ENCODE measurements at places on chromosomes 6 and 20.

DNA sequence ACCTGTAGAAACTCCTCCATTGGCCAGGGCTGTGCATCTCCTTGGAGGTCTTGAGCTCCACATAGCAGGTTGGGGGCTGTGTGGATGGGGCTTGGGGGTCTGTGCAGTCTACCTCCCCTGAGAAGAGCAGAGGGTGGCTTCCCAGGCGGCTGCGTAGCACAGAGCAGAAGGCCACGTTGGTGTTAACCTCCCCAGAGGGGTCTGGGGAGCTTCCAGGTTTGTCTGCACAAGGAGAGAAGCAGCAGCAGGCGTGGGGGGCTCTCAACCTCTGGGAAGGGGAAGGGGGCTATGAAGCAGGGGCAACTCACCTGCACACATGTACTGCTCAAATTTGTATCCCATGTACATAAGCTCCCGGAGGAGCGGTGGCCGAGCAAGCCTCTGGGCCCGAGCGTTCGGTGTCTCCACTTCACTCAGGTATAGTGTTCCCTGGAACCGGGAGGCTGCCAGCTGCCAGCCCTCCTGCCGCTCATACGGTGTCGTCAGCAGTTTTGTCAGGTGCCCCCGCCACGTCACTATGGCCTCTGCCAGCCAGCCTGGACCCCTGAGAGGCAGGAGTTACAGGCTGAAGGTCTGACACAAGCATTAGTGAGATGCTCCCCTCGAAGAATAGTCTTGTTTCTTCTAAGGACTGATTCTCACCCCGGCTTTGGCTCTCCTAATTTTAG lies 1.2 kb downstream of the DXO start:
- DNase-seq = no peak

DNA sequence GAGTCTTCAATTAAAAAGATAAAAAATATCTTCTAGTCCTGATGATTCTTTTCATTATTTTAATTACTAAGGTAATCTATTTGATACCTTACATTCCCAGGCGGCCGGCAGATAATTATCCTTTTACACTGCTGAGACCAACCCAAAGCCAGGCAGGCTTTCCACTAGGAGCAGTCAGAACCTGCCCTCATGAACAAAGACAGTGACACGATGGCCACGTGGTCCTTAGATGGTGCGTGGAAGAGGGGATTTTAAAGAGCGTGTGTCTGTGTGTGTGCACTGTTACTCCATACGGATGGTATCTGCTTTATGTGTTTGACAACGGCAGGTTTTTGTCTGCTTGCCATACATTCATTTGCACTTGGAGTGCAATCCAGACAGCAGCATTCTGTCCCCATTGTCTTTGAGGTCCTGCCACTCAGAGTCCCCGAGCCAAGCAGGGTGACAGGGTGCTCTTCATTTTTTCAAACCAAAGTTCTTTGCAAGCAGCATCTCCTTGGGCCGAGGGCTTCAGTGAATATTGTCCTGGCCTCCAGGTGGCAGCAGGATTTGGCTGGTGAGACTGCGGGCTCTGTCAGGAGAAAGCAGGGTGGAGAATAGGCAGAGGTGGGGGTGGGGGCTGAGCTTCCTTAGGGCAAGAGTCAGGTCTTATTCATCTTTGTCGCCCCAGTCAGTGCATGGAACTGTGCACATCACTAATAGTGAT lies 260.5 kb downstream of the NRN1 start:
- no peak for DNase-seq

DNA sequence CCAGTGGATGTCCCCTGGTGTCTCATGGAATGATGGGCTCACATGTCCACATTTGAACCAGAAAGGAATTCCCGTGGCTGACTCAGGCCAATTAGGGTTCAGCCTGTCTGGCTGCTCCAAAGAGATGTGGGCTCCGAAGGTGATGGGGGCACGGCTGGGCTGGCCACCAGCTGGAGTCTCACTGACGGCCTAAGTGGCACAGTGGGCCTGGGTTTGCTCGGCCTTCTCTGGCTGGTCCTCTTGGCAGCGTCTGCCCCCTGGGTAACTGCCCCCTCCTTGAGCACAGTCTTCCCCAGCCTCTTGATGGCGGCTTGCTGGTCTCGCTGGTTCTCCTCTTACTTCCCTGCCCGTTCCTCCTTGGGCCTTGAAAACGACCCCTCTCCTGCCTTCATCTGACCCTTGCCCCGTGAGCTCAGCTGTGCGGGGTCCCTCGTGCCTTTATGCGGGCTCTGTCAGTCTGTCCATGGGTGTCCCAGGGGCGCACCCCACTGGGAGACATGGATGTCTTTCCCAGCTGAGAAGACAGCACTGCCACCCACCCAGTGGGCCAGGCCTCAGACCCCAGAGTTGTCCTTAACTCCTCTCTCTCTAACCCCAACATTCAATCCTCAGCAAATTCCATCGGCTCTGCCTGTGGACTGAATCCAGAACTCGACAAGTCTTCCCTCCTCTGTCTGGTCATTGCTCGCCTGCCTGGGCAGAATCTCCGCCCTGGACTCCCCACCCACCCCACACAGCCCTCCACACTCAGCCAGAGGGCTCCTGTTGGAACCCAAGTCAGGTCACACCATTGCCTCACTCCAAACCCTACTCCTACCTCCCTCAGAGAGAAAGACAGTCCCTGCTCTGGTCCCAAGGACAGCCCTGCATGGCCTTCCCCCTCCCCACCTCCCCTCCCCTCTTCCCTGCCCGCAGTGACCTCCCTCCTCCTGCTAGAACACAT lies 78.7 kb downstream of the CEBPB start:
- no peak for DNase-seq

GRCh38 chr6:65798280-65799014 lies 91.4 kb upstream of the EYS start:
- DNase-seq = no peak

- no peak for DNase-seq
These were observed 63.3 kb upstream of the MAP7 start for GRCh38 chr6:136613477-136613876.
